Transverse colon (tissue), 4 donors: ENCODE measurements at places on chromosomes 3 and 15.
A peak's percentile ranks its signal among the peaks of the same experiment; 100 is the strongest.

- H3K27ac ChIP-seq: peak overlapping the region; percentile 82
- no peaks in the 10 kb centered on the region for H3K27me3 ChIP-seq
- no peak for DNase-seq
- no peak overlapping the region for H3K4me3 ChIP-seq
- peaks cover 19% of the 10 kb centered on the region for H3K4me1 ChIP-seq
Measured at GRCh38 chr3:122365073-122365472, 18.0 kb downstream of the MIX23 start.

DNA sequence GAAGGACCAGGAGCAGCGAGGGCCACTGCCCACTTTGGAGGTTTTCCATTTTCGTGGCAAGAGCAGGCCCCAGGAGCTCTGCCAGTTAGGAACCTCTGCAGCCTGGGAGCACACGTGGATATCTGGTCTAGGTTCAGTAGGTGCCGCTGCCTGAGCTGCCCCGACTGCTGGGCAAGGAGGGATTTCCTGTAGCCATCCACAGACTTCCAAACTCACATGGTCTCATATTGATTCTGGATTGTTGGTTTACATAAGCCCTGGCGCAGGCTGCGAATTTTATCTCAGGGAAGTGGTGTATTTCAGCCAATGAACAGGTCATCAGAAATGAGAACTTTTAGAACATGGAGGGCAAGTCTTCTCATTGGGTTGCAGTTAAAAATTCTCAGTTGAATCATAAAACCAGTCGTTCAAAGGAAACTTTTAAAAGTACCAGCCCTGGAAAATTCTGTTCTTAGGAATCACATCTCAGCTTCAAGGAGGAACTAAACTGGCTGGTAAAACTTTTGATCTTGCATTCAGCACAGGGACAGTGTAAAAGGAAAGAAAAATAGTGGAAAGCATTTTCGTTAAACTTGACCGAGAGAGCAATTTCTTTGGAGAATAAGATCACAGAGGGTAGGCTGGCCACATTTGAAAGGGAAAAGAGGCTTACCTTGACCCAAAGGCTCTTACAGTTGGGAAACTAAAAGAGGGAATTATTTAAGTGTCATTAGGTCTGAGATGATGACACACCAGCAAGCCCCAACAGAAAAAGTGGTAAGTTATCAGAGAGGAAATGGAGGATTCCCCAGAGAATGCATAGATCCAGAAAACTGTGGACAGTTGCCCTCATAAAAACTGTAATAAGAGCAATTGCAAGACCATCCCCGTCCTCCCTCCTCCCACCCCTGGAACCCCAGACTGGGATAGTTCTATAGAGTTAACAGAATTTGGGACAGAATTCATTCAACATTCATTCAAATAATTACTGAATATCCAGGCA lies 6.4 kb upstream of the RTP3 start:
- peaks cover 8% of the 10 kb centered on the region for H3K4me1 ChIP-seq
- no peaks in the 10 kb centered on the region for H3K36me3 ChIP-seq
- DNase-seq: no peak
- H3K4me3 ChIP-seq: no peak overlapping the region

DNA sequence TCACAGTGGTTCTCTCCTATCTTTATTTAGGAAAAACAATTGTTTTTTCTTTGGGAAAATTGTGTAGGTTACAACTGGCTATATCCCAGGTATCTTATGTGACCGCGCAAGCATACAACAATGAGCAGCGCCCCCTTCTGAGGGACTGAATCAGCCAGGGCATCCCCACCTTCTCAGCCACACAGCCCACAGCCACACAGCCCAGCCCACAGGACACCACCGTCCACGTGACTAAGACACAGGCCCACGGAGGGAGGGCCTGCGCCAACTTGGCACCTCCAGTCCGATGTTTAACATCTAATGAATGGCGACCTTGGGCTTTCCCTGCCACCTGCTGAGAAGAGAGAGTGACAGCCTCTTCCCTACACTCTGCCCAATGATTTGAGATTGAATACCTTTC lies 68.1 kb downstream of the ATP10A start:
- H3K27me3 ChIP-seq: no peaks in the 10 kb centered on the region
- no peaks in the 10 kb centered on the region for H3K36me3 ChIP-seq
- H3K4me1 ChIP-seq: no peaks in the 10 kb centered on the region
- no peak overlapping the region for H3K4me3 ChIP-seq
- no peak overlapping the region for H3K27ac ChIP-seq
- DNase-seq: no peak

- H3K4me1 ChIP-seq: no peaks in the 10 kb centered on the region
- H3K27ac ChIP-seq: no peak overlapping the region
- H3K27me3 ChIP-seq: no peaks in the 10 kb centered on the region
- no peaks in the 10 kb centered on the region for H3K36me3 ChIP-seq
Measured at GRCh38 chr3:86788371-86788770, 202.6 kb downstream of the VGLL3 start.

DNA sequence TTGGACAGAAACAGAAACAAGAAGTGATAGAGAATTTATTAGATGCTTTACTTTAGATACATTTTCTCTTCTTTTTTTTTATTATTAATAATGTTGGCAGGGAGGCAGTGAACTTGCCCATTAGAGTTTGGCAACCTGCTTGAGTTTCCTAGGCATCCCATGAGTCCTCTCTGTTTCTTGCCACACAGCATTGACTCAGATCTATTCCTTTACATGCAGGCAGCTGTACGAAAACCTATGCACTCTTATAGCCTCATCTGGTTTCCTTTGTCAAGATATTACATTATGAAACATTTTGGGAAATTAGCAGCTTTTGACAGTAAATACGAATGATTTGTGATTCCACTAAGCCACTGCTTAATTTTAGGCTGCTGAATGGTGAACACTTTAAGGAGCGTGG lies 23.3 kb downstream of the IL1RAP start:
- H3K4me1 ChIP-seq: peaks cover 3% of the 10 kb centered on the region
- DNase-seq: no peak
- no peak overlapping the region for H3K4me3 ChIP-seq
- H3K27me3 ChIP-seq: no peaks in the 10 kb centered on the region
- H3K27ac ChIP-seq: no peak overlapping the region

DNA sequence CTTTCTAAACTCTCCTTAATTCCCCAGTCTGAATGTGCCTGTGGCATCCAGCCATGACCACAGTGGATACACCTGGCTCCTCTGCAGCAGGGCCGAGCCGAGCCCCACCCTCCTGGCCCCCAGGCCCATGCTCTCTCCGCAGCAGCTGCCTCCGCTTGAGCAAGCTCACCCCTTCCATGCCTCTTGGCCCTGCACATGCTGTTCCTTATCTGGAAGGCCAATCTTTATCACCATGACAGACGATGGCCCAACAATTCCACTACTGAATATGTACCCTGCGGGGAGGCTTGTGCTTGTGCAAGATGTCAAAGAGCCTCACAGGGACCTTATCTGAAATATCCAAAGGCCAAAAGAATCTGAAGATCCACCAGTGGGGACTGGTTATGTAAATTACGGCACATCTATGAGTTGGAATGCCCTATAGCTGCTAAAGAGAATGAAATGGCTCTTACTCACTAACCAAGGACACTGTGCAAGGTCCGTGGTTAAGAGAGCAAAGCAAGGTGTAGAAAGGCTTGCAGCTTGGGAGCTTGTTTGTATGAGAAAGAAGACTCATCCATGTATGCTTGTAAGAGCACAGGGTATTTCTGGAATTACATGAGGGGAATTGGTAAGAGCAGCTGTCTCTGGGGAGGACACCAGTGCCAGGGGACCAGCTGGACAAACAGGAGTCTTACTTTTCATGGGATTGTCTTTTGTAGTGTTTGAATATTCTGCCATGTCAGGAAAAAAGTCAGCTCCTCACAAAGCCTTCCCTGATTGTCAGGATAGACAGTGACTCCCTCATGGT lies 55.2 kb downstream of the WNT7A start:
- no peak overlapping the region for H3K27ac ChIP-seq
- H3K36me3 ChIP-seq: no peaks in the 10 kb centered on the region
- DNase-seq: no peak
- H3K4me1 ChIP-seq: no peaks in the 10 kb centered on the region
- H3K27me3 ChIP-seq: no peaks in the 10 kb centered on the region

GRCh38 chr3:152204218-152204617 lies 64.5 kb upstream of the MBNL1 start:
- H3K4me3 ChIP-seq: peak overlapping the region; percentile 42
- H3K36me3 ChIP-seq: no peaks in the 10 kb centered on the region
- peaks cover 75% of the 10 kb centered on the region for H3K4me1 ChIP-seq
